CD8-positive, alpha-beta T cell (primary cell): ENCODE measurements at places on chromosomes 6 and 20.

GRCh38 chr20:41627001-41627495 lies 8.9 kb upstream of the CHD6 start:
- DNase-seq, result no peak

DNA sequence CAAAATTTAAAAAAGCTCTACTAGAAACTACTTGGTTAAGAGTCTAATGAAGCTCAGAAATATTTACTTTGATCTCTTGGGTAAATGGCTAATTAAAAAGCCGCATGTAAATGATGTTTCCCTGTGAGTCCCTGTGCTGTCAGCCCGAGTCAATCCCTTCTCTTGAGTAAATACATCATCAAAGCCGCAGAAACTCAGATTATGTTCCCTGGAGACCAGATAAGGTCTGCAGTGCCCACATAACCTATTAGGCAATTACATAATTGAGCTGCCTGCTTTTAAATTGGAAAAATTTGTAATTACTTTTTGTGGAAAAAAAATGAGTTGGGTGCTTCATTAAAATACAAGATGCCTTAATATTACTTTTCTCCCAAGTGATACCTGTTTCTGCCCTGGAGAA lies 83.1 kb downstream of the KIZ start:
- no peak for DNase-seq

DNA sequence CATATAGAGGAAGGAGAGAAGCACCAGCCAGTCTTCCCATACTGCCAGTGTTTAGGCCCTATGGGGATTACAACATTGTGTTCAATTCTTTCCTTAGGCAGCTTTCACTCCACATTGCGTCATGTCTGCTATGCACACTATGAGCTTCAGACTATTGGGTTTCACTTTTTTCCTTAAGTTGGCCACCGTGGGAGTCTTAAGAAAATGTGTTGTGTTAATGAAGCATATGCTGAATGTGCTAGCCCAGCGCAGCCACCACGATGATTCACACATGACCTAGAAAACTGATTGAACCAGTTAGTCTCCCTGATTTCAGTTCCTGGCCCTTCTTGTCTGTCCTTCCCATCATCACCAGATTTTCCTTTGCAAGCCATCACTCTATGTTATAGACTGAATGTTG lies 21.5 kb downstream of the TUBB2B start:
- no peak for DNase-seq

GRCh38 chr6:91970700-91971099 lies 1383.8 kb upstream of the MAP3K7 start:
- no peak for DNase-seq

DNA sequence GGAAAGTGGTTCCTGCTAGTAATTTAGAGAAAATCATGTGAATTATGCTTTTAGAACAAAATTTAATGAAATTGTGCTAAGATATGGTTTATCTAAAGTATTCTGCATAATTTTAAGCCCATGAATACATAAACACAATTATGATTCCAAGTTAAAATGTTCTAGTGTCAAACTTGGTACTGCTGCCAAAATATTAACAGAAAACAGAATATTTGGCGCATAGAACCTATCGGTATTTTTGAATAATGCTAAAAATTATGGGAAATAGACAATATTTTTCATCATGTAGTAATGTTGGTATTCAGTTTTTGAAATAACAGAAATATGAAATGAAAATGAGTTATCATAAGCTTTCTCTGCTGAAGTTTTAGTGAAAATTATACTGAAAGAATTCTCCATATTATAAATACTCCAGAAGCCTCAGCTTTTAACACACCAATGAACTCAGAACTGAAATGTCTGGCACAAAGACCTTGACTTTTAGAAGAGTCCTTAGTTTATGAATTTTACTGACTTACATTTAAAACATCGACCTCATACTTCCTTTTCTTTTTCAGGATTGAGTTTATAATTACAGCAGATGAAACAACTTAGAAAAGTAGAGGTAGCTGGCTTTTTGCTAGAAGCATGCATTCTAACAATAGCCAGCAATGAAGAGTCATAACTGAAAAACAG lies 1192.3 kb upstream of the GJE1 start:
- DNase-seq, result no peak

- no peak for DNase-seq
Observed at GRCh38 chr20:31710423-31711108, 12.1 kb downstream of the BCL2L1 start.

- no peak for DNase-seq
Observed at GRCh38 chr6:154438882-154439415, 71.5 kb downstream of the CNKSR3 start.

DNA sequence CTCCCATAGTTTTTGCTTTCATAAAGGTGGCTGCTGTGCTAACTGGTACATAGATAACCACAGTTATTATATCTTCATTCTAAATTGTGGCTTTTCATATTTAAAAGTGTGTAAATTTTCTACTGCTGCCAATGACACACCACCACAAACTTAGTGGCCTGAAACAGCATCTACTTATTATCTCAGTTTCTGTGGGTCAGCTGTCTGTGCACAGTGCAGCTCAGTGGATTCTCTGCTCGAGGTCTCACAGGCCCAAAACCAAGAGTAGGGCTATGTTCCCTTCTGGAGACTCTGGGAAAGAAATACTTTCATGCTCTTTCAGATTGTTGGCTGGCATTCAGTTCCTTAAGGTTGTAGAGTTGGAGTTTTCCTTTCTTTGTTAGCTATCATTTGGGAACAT lies 90.1 kb downstream of the LMBRD1 start:
- no peak for DNase-seq

DNA sequence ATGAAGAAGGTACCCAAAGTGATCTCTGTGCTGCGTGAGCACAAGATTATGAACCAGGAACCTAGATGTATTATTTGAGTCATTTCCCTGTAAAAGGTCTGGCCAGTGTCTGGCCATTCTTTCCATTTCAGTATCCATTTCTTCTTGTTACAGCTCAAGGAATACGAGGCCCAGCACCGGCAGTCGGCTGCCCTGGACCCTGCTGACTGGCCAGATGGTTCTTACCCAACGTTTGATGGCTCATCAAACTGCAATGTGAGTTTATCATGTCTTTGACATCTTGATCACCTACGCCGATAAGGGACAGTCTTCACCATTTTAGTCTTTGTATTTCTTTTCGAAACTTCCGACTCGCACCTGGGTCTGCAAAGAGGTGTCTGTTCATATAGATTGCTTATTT lies 144.8 kb downstream of the SASH1 start:
- DNase-seq, result no peak

DNA sequence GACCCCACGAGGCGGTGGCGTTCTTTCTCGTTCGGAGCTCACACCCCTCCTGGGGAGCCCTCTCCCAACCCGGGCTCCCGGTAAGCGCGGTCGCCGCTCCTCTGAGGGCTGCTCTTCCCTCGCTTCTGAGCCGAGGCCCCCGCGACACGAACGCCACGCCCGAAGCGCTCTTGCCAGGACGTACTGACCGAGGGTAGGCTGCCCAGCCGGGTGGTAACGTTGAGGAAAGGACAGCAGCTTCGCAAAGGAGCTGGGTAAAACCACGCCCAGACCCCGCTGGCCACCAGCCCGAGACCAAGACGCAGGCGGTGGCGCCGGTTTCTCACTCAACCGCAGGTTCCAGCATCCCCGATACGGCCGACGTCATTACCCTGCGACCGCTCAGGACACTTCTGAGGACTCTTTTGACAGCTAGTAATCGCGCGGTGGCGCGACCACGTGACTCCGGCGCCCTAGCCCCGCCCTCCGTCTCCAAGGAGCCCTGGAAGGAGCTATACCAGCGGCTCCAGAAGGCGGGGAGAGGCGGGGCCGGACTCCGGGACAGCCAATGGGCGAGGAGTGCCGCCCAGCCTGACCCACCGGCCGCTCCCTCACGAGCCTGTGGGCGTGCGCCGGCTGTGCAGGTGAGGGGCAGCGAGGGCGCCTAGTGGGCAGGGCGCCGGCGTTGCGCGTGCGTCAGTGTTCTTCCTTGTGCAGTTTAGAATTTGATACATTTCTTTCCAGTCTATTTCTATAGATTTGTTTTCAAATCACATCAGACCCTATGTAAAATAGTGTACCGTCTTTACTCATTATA lies 4.0 kb upstream of the GZF1 start:
- peak; percentile 99 for DNase-seq

GRCh38 chr6:25453288-25453687 lies 174.1 kb downstream of the CARMIL1 start:
- no peak for DNase-seq

- DNase-seq, result no peak
Observed at GRCh38 chr20:45103072-45103471, 2.1 kb upstream of the KCNS1 start.

DNA sequence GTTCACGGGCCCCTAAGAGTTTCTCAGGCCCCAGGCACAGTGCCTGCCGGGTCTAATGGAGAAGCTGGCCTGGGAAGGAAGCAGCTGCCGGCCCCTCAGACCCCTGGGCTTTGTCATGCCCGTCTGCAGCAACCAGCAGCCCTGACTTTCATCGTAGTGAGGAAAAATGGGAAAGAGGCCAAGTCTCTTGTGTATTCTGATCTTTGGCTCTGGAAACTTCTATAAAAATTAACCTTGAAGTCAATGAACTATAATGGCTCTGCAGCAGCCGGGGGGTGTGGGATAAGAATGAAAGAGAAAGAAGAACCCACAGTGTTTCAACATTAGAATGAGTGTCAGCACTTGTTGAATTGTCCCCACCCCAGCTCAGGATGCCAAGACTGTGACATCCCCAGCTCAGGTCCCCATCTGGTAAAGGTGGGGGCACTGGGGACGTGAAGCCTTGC lies 12.9 kb downstream of the TGM2 start:
- DNase-seq, result no peak

DNA sequence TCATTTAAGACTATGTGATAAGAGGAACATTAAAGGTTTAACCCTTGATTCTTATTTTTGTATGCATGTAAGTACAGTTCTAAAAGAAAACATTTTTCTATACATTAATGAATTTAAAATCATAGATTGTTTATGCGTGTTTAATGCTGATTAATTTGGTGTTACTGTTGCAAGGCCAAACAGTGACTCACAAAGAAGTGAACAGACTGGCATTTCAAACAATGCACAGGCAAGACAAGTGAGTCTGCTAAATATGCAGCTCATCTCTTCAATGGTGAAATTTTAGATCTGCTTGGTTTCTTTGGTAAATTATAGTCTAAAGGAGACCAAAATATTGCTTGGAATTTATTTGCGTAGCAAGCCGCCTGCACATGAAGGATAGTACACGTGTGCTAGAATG lies 417.4 kb upstream of the SOX4 start:
- no peak for DNase-seq

GRCh38 chr6:138493413-138493812 lies 5.9 kb downstream of the NHSL1 start:
- no peak for DNase-seq

GRCh38 chr6:134464690-134465411 lies 146.9 kb upstream of the SGK1 start:
- no peak for DNase-seq

- no peak for DNase-seq
Observed at GRCh38 chr6:14925699-14926026, 320.2 kb upstream of the JARID2 start.

DNA sequence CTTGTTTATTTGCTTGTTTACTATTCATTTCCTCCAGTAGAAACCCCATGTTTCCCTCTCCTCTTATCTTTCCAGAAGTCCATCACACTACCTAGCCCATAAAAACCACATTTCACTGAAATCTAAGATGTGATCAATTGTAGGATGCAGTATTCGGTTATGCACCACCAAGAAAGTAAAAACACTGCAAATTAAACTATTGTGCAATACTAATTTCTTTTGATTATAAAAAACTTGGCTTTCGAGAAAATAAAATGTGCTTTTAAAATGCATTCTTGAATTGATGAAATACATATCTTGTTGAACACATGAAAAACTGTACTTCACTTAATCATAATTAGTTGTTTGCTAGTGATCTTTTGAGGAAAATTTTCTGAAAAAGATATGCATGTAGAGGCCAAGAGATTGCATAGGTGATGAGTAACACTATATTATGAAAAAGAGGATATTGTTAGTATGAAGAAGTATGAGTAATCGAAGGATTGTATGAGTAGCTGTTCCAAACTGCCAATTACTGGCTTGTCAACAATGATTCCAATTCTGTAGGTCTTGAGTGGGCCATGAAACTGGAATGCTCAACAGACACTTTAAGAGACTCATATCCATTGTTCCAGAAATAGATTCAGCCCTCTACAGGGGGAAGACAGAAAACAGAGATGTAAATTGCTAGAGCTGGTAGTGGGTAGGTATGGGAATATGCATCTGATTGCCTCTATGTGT lies 79.7 kb downstream of the RNF217 start:
- DNase-seq, result no peak

- no peak for DNase-seq
Observed at GRCh38 chr6:7267071-7267465, 45.9 kb downstream of the SSR1 start.

DNA sequence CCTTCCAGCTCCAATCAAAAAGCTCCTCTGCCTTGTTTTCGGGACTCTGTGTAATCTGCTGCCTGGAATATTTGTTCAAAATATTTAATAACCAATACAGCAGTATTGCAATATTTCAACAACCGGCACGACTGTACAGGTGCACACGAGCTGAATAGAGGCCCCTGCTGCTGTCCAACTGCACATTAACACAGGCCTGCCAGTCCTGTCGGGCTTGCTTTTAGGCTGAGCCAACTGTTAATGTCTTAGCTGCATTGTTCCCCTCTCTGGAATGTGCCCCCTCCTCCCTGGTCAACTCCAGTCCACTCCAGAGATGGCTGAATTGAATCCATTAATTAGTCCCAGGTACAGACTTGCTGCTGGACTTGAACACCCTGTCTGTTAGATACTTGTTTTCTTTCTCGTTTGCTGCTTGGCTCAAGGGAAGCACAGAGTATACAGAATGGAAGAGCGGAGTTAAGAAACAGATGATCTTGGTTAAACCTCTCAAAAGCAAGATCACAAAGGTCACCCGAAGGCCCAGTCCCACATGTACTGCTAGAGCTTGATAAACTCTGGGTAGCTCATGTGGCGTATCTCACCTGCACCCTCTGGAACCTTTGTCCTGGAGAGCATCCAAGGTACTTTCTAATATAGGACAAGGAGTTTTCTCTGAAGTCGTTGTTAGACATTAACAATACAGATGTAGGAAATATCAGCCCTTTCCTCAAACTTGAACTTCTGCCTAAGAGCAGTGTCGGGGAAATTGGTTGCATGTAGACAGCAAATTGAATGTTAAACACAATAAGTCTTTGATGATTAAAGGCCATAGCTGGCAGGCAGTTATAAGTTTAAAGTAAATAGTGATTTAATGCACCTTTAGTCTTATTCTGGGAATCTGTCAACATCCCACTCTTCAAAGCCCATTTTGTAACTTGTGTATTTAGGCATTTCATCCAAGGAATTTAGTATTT lies 31.9 kb downstream of the SHLD1 start:
- DNase-seq, result no peak

GRCh38 chr6:65545920-65546319 lies 161.1 kb downstream of the EYS start:
- DNase-seq, result no peak

GRCh38 chr6:95248499-95248898 lies 328.8 kb upstream of the MANEA start:
- no peak for DNase-seq

- no peak for DNase-seq
Observed at GRCh38 chr6:141878686-141879085, 254.0 kb upstream of the GJE1 start.
